ENCODE measurements at places on chromosomes 16 and 17.

DNA sequence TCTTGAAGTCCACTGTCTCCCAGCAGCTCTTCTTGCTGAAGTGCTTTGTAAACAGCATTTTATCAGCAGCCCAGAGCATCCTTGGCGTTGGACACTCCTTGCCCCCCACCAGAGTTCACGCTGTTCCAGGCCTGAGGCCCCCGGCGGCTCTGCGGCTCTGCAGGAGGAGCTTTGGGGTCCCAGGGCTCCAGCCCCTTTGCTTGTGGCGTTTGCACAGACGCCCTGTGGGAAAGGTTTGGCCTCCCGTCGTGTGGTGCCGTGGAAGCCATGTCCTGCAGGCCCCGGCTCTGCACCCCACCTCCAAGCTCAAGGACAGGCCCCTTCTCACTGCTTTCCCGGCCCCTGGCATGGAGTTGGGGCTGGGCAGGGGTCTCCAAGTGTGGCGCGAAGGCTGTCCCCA, 14.1 kb downstream of the METRNL start:
- DNase-seq, result no peak

- no peak for DNase-seq
Observed at GRCh38 chr16:2043667-2044451, 3.8 kb downstream of the NTHL1 start.

- peak; percentile 56 for DNase-seq
Observed at GRCh38 chr16:84144209-84144858, 643 bp downstream of the HSDL1 start.

- DNase-seq, result no peak
Observed at GRCh38 chr16:2284001-2284770, 16.3 kb upstream of the RNPS1 start.

- DNase-seq, result no peak
Observed at GRCh38 chr17:35745246-35745645, 7.8 kb downstream of the GAS2L2 start.

GRCh38 chr16:23362460-23363317, 60.6 kb downstream of the SCNN1B start:
- peak; percentile 76 for DNase-seq

GRCh38 chr17:77725846-77726245, 232.7 kb upstream of the TNRC6C start:
- no peak for DNase-seq

- peak; percentile 14 for DNase-seq
Observed at GRCh38 chr16:35187665-35188225, 1728.3 kb downstream of the TP53TG3F start.

- DNase-seq, result no peak
Observed at GRCh38 chr17:82287868-82288801, 14.6 kb upstream of the CSNK1D start.

- DNase-seq, result peak; percentile 79
Observed at GRCh38 chr17:76272541-76273444, 7.6 kb downstream of the UBALD2 start.

GRCh38 chr17:63975541-63976092, 2.9 kb upstream of the SCN4A start:
- no peak for DNase-seq

DNA sequence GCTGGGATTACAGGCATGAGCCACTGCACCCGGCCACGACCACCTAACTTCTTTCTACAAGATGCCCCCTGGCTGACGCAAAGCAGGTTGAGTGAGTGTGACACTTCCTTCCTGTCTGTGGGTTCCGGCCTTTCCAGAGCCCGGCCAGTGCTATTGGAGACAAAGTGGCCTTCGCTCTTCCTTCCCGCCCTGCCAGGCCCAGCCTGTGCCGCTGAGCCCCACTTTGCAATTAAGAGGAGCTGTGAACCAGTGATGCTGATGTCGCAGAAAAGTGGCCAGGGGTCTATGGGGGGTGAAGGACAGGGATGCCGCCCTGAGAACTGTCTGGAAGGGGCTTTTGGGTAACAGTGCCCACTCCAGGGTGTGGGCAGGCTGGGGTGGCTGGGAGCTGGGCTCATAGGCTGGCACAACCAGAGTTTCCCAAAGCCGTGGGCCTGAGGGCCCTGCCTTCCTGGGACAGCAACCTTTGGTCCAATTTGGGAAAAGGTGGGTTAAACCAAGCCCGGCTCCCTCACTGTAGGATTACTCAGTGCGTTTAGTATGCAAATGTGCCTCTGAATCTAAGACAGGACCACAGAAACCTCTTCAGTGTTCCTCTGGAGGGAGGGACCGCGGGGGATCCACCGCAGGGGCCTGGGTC, 174.9 kb downstream of the SEC14L1 start:
- no peak for DNase-seq

DNA sequence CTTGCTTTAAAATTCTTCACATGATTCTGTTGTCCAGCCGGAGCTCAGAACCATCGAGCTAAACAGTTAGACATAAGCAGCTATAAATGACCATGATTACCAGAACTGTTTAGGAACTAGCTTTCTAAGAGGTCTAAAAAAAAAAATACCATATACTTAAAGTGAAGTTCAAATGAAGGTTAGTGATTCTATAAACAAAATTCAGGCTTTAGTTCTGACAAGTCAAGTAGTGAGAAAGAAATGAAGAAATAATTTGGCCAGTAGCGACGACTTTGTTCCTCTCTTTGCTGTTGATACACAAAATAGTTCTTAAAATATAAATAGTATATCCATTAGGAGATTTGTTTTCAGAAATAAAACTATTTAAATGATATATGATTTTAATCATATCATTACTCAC, 27.7 kb downstream of the ABCA8 start:
- DNase-seq, result no peak

Measured in Peyer's patch (tissue), 4 donors.